Articular chondrocyte of knee joint (primary cell): ENCODE measurements at places on chromosomes 11 and 22. TPM values are rescaled to one million over a fixed set of nuclear protein-coding genes. Genes with fewer than 3 reads are reported as not detected.

The ACTN3 gene
- total RNA-seq, result under 0.01 and 0.11 TPM in 2 replicates

The ZNF280B gene
- total RNA-seq, result 1.5 and 1.6 TPM in 2 replicates

The INS gene
- total RNA-seq, result not detected in 2 replicates

The ANO1 gene
- 0.26 and 0.43 TPM in 2 replicates for total RNA-seq

The C22orf42 gene
- total RNA-seq, result not detected in 2 replicates
